WTC11 (cell line): ENCODE measurements at places on chromosomes 13 and 19.

DNA sequence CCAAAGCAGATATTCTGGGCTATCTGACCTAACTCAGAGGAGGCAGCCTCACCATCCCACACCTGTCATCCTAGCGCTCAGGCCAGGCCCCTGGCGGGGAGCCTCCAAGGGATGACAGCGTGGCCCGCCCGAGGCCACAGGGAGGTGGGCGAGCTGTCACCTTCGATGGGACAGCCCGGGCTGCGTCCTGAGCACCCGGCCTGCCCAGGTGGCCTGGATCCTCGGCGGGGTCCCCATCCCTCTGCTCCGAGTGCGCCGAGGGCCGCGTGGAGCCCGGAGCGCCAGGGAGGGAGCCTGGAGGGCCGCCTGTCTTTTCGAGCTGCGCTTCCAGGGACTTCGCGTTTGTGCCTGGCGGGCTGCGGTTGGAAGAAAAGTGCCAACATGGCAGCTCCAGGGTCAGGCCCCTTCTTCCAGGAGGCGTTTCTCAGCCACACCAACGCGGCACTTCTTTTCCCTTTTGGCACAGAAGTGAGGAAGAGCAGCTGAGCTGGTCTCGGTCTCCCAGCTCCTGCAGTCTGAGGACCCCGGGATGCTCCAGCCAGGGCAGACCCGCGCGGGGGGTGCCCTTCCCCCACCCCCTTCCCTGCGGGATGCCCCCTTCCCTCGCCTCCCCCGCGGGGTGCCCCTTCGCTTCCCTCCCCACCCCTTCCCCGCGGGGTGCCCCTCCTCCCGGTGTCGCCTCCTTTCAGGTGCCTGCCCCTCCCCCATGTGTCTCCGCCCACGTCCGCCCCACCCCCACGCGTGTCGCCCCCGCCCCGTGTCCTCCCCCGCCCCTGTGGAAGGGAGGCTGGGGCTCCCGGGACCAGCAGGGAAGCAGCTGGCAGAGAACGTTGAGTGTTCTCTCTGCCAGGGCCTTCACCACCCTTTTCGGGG lies 42.3 kb downstream of the GJA3 start:
- peak; percentile 46 for DNase-seq

DNA sequence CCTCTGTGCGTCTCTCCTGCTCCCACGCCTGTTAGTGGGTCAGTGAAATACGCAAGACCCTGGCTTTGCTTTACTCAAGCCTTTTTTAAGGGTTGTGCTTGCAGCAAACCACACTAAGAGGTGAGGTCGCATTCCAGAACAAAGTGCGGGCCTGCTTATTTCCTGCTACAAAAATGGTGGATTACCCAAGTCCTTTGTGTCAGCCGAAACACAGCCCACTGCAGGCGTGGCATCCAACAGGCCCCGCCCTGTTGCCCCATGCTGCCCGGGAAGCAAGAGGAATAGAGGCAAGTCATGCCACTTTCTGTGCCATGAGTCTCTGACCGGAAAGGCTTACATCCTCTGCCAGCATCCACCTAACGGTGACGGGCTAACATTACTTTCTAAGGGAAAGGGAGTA lies 7.7 kb upstream of the IRS2 start:
- peak; percentile 28 for DNase-seq

DNA sequence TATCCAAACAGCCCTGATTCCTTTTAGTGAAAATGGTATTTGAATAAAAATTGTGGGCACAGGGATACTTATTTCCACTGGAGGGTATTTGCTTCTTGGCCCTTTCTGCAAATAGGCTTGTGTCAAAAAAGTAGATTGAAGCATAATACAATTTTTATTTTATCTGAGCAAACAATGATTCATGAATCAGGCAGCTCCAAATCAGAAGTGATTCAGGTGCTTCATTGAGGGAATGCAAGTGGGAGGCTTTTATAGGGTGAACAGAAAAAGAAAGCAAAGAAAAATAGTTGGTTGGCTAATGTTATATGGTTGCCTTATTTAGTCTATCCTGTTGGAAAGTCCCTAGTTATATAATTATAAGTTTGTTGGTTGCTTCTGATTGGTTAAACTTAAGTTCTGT lies 117.9 kb downstream of the ITGBL1 start:
- no peak for DNase-seq

- DNase-seq = no peak
Measured at GRCh38 chr13:99154064-99154463, 46.6 kb upstream of the UBAC2 start.

DNA sequence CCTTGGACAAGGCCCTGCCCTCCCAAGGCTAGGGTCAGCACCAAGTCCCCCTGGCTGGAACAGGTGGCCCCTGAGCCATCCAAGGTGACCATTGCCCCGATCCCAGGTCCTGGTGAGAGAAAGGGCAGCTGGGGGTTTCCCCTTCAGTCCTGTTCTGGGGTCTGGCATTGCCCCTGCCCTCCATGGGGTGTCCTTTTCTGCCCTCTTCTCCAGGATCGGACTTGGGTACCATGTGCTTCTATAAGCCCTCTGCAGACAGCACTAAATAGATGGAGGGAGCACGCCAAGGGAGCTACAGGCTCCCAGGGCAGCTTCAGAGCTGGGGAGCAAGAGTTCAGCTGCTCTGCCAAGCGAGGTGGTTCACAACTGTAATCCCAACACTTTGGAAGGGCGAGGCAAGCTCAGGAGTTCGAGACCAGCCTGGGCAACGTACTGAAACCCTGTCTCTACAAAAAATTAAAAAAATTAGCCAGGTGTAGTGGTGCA lies 13.5 kb upstream of the KCNN1 start:
- DNase-seq = no peak

GRCh38 chr13:98405107-98405571 lies 171.8 kb downstream of the STK24 start:
- peak; percentile 42 for DNase-seq

DNA sequence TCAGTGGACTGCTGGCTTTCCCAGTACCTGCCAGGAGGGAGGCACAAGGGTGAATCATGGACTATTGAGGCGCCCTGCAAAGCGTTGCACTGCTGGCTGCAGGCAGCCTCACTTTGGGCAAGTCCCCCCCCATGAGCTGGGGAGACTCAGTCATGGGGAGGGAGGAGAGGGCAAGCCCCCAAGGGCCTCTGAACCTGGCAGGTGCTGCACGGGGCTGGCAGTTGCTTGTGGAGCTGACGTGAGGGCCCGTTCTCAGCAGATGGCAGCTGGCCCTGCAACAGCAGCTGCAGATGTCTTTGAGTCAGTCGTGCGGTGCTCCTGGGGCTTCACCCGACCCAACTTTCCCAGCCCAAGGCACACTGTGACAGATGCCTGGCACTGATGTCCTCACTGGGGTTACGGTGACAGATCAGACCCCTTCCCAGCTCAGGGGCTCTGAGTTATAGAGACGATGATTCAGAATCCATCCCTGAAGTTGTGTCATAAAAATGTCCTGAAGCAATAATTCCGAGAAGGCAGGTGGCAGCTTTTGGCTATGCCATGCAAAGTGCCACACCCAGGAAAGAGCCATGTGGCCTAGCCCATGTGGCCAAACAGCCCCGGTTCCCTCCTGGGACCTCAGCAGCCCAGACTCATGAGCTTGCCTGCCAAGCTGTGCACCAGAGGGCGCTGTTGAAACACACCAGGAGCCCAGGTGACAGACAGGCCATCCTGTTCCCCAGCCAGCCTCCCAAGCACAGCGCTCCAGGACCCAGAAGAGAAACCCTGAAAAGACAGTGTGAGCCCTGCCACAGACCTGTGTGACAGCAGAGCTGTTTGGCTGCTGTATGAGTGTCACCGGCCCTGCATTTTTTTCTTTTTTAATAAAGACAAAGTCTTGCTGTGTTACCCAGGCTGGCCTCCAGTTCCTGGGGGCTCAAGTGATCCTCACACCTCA lies 53.6 kb upstream of the LDLR start:
- peak; percentile 95 for DNase-seq
